Lung (tissue), 17 donors: ENCODE measurements at places on chromosomes 7 and 10. TPM values are rescaled to one million over a fixed set of nuclear protein-coding genes. Genes with fewer than 3 reads are reported as not detected.

ACTL6B gene
- total RNA-seq = not detected

ZNF488 gene
- total RNA-seq = 0.64 TPM

GPR15LG gene
- total RNA-seq = not detected

DNA sequence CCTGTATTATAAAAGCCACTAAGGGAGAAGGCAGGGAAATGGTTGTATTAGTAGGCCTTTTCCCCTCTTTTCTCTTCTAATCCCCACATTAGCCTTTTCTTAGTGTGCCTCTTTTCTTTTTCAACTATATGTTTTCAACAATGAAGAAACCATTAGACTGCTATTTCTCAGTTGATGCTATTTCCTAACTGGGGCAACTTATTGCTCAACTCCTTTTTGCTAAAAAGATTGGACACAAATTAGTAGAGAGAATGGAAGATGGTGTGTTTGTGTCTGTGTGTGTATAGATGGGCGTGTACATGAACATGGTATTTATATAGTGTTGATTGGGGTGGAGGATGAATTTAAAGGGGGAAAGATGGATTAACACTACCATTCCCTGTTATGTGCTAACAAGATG, 28.4 kb downstream of the TBC1D12 start:
- no peak for DNase-seq
- H3K4me3 ChIP-seq = no peak overlapping the region
- no peaks in the 10 kb centered on the region for H3K27me3 ChIP-seq
- H3K27ac ChIP-seq = no peak overlapping the region
- peaks cover 5% of the 10 kb centered on the region for H3K4me1 ChIP-seq

DNA sequence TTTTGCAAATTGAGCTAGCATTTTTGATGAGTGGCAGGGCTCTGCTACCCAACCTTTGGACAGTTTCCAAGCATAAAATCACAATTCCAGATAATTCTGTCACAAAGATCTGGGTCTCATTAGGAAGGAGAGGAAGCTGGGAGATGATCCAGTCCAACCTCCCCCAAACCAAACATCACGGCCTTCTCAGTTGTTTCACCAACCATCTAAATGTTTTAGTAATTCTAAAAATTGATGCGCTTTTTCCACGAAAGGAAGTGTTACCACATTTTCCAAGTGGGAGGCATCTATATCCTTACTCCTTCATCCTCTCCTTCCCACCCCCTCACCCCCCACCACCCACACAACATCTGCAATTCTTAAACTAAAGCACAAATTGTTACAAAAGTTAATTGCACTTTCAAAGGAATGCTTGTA, 108.3 kb downstream of the EGFR start:
- H3K27me3 ChIP-seq = no peaks in the 10 kb centered on the region
- no peak overlapping the region for H3K27ac ChIP-seq
- peaks cover 51% of the 10 kb centered on the region for H3K4me1 ChIP-seq
- H3K36me3 ChIP-seq = no peaks in the 10 kb centered on the region

DNA sequence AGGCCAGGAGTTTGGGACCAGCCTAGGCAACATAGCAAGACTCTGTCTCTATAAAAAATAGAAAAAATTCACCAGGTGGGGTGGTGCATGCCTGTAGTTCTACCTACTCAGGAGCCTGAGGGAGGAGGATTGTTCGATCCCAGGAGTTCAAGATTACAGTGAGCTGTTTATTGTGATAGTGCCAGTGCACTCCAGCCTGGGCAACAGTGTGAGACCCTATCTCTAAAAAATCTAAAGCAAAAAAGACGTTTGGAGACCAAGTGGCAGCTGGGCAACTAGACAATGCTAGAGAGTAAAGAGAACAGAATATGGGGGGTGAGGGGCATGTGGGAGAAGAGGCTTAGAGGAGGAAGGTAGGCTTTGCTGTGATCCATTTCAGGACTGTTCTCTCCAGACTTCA, 1.4 kb downstream of the PDSS1 start:
- H3K4me1 ChIP-seq = no peaks in the 10 kb centered on the region
- no peaks in the 10 kb centered on the region for H3K36me3 ChIP-seq
- no peak overlapping the region for H3K27ac ChIP-seq
- H3K4me3 ChIP-seq = no peak overlapping the region

- H3K4me1 ChIP-seq = peaks cover 20% of the 10 kb centered on the region
- H3K4me3 ChIP-seq = peak overlapping the region; percentile 98
- H3K36me3 ChIP-seq = no peaks in the 10 kb centered on the region
- no peaks in the 10 kb centered on the region for H3K27me3 ChIP-seq
- H3K27ac ChIP-seq = peak overlapping the region; percentile 90
Measured at GRCh38 chr10:102246261-102246660, 929 bp downstream of the GBF1 start.
